Stimulated activated CD4-positive, alpha-beta T cell treated with anti-CD3 and anti-CD28 coated beads, Interleukin-15, amount 100 ng/mL, for 24 hours (primary cell): ENCODE measurements at places on chromosomes 11 and 22.

GRCh38 chr11:86143087-86144030, 74.5 kb upstream of the PICALM start:
- DNase-seq = no peak

DNA sequence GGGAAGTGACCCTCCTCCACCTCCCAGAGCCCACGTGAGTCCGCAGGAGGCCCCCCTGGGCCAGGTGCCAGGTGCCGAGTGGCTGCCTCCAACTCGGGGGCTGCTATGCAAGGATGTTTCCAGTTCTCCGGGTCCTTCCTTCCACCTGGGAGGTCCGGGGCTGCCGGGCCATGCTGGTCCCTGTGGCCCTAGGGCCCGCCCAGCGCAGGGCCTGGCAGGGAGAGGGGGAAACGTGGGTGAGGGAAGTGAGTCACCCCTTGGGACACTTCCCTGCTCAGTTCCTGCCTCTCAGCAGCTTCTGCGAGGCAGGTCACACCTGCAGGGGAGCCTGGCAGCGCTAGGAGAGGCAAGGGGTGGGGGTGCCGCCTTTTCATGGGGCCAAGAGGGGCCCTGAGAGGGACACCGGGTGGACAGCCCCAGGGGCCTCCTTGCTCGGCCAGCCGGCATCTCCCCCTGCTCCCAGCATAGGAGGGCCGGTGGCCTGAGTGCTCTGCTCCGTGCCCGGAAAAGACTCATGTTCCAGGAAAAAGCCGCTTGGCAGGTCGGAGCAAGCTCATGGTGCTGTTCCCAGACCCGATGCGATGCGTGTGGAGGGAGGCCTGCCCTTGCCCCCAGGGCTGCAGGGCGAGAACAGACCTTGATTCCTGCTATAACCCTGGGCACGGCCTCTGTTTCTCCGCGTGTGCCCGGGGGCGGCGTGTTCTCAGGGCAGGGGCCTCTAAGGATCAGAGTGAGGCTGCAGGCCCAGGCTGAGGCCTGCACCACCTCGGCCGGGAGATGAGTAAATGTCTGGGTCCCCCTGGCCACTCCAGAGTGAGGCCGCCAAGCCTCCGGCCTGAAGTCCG, 30.3 kb upstream of the WNT7B start:
- DNase-seq = peak; percentile 33

DNA sequence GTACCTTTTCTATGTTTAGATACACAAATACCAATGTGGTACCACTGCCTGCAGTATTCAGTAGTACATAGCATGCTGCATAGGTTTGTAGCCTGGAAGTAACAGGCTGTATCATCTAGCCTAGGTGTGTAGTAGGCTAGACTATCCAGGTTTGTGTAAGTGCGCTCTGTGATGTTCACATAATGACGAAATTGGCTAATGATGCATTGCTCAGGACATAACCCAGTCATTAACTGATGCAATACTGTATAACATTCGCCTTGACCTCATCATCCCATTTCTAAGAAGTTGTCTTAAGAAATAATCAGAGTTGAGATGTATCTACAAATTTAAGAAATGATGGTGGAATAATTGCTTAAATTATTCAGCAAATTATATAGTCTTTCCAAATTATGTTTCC, 116.0 kb upstream of the TIMP3 start:
- DNase-seq = no peak

DNA sequence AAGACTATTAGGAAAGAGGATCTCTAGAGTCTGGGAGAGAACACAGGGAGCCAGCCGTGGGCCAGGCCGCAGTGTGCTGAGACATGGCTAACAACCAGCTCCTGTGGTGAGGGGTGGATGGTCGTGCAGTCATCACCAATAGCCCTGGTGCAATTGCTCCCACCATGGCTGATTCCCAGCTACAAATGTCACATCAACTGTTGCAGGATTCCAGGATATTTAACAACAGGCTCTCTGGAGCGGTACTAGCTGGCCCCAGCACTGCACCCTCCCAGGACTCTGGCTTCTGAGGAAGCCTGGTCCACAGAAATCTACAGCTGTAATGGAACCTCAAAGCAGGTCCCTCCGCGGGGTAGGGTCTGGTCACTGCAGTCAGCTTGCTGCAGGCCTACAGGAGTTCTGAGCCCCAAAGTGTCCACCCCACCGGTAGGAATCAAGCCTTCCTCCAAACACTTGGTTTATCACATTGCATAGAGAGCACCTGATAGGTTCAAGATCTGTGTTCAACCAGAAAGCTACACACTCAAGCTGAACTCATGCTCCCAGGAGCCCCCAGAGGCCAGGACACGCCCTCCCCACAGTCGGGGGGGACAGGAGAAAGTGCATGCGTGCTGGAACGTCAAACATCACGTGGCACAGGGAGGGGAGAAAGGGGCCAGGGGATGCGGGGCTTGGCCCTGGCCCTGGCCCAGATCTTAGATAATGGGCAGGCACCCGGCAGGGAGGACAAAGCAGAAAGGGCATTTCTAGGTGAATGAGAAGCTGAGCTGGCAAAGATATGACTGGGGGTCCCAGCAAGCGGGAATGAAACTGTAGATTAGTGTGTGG, 609.0 kb downstream of the TBC1D22A start:
- no peak for DNase-seq

- DNase-seq = no peak
These were observed 2.6 kb upstream of the MRGPRE start for GRCh38 chr11:3234846-3235245.

DNA sequence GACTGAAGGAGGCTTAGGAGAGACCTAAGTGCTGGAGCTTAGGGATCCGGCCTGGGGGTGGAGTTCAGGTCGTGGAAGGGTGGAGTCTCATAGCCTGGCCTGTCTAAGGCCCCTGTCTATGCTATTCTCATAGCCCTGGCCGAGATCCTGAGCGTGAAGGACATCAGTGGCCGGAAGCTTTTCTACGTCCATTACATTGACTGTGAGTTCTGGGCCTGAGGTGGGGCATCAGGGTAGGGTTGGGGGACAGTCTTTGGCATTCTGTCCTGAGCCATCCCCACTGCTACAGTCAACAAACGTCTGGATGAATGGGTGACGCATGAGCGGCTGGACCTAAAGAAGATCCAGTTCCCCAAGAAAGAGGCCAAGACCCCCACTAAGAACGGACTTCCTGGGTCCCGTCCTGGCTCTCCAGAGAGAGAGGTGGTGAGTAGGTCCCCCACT, 603 bp downstream of the KAT5 start:
- DNase-seq = no peak

DNA sequence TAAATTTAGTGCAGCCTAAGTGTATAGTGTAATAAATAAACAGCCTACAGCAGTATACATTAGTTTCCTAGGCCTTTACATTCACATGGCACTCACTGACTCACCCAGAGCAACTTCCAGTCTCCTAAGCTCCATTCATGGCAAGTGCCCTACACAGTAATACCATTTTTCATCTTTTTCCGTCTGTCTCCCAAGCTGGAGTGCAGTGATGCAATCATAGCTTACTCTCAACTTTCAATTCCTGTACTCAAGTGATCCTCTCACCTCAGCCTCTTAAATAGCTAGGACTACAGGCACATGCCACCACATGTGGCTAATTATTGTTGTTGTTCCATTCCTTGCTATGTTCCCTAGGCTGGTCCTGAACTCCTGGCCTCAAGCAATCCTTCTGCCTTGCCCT, 54.4 kb downstream of the FCHSD2 start:
- DNase-seq = no peak
